Suprapubic skin (tissue), 4 donors: ENCODE measurements at places on chromosomes 2 and 18. TPM values are rescaled to one million over a fixed set of nuclear protein-coding genes. Genes with fewer than 3 reads are reported as not detected.

DNA sequence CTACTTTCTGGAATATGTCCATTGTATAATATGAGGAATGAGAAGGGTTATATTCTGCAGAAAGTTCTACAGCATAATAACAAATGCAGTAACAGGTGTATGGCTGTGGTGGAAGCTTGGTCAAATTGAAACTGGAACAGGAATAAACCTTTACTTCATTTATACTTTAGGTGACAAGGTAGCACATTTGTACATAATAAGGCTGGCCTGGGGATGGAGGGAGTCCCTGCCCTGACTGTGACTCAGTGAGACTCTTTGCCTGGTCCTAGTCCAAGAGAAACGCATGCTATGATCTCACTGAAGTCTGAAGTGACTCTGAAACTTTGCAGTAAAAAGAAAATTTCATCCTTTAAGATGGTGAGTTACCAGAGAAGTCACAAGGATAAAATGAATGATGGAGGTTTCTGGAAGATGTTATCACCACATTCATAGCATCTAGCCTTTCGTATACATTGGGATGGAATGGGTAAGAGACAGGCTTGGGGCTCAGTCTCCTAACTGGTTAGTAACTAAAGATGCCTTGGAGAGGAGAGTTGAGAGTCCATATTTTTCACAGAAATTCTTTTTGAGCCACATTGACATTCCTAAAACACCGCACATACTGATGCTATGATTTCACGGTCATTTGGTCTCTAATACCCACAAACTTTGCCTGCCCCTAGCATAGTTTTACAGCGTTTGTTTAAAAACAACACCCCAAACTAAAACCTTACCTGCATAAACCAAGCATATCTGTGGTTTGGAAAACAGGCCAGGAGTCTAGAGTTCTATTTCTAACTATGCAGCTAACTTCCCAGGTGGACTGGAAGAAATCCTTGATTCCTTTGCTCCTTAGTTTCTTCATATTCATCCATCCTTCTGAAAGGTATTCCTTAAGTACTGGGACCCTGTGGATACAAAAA is 42.4 kb upstream of the NABP1 start:
- no peak overlapping the region for H3K4me3 ChIP-seq
- no peaks in the 10 kb centered on the region for H3K27me3 ChIP-seq
- DNase-seq: no peak
- H3K27ac ChIP-seq: no peak overlapping the region
- no peaks in the 10 kb centered on the region for H3K36me3 ChIP-seq

DNA sequence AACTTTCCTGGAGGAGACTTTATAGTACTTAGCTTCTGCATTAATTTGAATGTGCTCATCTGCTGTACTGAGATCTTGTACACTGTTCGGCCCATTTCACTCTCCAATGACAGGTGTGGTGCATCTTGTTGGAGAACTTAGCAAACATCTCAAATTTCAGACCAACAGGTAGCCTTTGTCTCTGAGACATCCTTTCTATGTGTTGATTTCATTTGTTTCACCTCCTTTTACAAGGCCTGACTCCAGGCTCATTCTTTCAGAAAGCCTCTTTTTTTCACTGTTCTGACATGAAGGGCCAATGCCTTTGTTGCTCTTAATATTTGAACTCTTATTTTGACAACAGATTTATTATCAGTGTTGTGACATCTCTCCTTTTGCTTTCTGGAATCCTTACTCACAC is 271.8 kb upstream of the FANCL start:
- H3K4me3 ChIP-seq: no peak overlapping the region
- H3K27ac ChIP-seq: no peak overlapping the region
- DNase-seq: no peak
- H3K27me3 ChIP-seq: no peaks in the 10 kb centered on the region
- no peaks in the 10 kb centered on the region for H3K4me1 ChIP-seq

DNA sequence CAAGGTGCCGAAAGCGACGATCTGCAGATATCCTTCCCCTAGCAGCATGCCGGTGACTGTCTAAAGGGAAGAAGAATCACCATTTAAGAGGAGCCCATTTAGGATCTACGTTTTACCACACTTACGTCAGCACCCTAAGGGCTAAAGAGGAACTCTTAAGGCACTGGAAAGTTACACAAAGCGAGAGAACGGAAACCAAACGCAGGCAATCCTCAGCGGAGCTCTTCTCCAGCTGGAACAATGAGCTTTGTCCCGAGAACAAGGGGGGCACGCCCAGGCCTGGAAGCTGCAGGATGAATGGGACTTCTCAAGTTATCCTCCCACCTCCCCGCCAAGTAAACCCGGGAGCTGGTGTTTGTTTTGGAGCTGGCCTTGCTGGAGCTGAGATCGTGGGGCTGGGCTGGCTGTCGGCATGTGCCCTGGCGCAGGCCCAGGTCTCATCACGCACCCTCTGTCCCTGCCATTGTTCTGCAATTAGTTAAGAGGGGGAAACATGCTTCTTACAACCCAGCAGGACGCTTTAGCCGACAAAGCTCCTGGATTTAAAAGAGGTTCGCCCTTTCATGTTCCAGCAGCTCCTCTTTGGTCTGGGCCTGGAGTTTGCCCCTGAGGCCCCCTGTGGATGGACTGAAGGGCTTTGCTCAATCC is 36.4 kb downstream of the PXDN start:
- H3K36me3 ChIP-seq: no peaks in the 10 kb centered on the region
- peak overlapping the region; percentile 81 for H3K27ac ChIP-seq
- DNase-seq: no peak
- H3K4me3 ChIP-seq: no peak overlapping the region
- H3K27me3 ChIP-seq: no peaks in the 10 kb centered on the region

- H3K27me3 ChIP-seq: no peaks in the 10 kb centered on the region
- no peak overlapping the region for H3K27ac ChIP-seq
- no peak for DNase-seq
- H3K4me1 ChIP-seq: peaks cover 3% of the 10 kb centered on the region
Observed at GRCh38 chr2:54768772-54769428, 45.4 kb downstream of the EML6 start.

DNA sequence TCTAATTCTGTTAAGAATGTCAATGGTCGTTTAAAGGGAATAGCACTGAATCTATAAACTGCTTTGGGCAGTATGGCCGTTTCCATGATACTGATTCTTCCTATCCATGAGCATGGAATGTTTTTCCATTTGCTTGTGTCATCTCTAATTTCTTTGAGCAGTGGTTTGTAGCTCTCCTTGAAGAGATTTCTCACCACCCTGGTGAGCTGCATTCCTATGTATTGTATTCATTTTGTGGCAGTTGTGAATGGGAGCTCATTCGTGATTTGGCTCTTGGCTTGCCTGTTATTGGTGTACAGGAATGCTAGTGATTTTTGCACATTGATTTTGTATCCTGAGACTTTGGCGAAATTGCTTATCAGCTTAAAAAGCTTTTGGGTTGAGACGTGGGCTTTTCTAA is 38.3 kb upstream of the WDR75 start:
- H3K4me1 ChIP-seq: peaks cover 4% of the 10 kb centered on the region
- no peak for DNase-seq
- no peak overlapping the region for H3K27ac ChIP-seq
- H3K36me3 ChIP-seq: no peaks in the 10 kb centered on the region

GRCh38 chr2:145206496-145207281 is 686.8 kb upstream of the ZEB2 start:
- H3K36me3 ChIP-seq: no peaks in the 10 kb centered on the region
- no peak overlapping the region for H3K4me3 ChIP-seq
- no peaks in the 10 kb centered on the region for H3K27me3 ChIP-seq
- no peak overlapping the region for H3K27ac ChIP-seq
- DNase-seq: no peak

DNA sequence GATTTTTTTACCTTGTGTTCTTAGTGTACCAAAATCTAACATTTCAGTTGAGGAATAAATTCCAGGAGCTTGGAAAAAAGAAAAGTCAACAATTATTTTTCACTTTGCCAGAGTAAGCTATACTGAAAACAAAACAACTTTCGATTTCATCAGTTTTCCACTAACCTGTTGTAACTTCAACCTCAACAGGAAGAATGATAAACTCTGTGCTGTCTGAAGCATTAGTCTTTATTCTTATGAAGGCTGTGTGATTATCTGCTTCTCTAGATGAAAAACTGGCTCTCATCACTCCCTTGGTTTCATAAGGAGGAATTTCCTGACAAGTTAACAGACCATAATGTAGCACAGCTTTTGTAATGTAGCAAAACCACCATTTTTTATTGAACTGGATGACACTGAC is 121.2 kb downstream of the ZAP70 start:
- no peaks in the 10 kb centered on the region for H3K4me1 ChIP-seq
- no peaks in the 10 kb centered on the region for H3K27me3 ChIP-seq
- H3K27ac ChIP-seq: no peak overlapping the region
- DNase-seq: no peak
- H3K4me3 ChIP-seq: no peak overlapping the region

DNA sequence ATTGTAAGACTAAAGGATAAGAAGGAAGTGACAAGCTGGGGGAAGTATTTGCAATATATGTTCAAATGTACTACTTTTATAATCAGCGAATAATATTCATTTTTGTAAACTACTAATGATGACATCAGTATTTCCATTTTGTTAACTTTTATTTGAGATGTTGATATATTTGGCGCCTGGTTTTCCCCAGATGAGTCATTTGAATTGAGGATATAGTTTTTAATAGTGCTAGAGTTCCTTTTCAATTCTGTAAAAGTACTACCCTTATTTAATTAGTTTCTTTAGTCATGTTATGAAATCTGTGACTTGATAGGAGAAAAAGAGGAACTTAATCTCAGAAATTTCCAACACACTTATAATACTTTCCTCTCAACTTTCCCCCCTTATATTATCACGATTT is 495.3 kb downstream of the IRS1 start:
- H3K27me3 ChIP-seq: no peaks in the 10 kb centered on the region
- no peak for DNase-seq
- no peaks in the 10 kb centered on the region for H3K36me3 ChIP-seq
- no peaks in the 10 kb centered on the region for H3K4me1 ChIP-seq
- H3K4me3 ChIP-seq: no peak overlapping the region

DNA sequence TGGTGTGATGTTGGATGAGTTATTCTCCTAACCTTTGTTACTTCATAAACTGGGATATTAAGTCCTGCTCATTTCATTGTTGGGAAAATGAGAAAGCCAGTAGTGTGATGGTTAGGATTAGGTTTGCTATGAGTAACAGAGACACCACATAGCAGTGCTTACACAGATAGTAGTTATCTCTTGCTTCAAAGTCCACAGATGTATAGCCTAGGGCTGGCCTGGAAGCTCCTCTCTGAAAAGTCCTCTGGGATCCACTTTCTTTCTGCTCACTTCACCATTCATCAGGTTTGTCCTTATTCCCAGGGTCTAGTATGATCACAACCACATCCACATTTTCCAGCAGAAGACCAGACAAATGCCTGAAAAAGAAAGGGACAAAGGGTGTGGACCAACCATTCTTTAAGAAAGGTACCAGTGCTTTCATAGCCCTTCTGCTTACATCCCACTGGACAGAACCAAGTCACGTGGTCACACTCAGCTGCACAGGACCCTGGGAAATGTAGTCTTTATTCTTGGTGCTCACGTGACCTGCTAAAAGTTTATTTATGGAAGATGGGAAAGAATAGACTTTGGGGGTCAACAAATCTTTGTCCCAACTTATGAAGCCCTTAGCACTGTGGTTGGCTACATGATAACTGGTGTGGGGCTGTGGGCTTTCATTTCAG is 108.9 kb downstream of the INSIG2 start:
- H3K27me3 ChIP-seq: no peaks in the 10 kb centered on the region
- no peak for DNase-seq
- no peaks in the 10 kb centered on the region for H3K36me3 ChIP-seq
- H3K4me3 ChIP-seq: no peak overlapping the region
- H3K27ac ChIP-seq: no peak overlapping the region

- H3K27me3 ChIP-seq: peaks cover 3% of the 10 kb centered on the region
- no peak overlapping the region for H3K27ac ChIP-seq
- H3K4me1 ChIP-seq: no peaks in the 10 kb centered on the region
Observed at GRCh38 chr2:19623488-19623887, 265.1 kb upstream of the OSR1 start.

DNA sequence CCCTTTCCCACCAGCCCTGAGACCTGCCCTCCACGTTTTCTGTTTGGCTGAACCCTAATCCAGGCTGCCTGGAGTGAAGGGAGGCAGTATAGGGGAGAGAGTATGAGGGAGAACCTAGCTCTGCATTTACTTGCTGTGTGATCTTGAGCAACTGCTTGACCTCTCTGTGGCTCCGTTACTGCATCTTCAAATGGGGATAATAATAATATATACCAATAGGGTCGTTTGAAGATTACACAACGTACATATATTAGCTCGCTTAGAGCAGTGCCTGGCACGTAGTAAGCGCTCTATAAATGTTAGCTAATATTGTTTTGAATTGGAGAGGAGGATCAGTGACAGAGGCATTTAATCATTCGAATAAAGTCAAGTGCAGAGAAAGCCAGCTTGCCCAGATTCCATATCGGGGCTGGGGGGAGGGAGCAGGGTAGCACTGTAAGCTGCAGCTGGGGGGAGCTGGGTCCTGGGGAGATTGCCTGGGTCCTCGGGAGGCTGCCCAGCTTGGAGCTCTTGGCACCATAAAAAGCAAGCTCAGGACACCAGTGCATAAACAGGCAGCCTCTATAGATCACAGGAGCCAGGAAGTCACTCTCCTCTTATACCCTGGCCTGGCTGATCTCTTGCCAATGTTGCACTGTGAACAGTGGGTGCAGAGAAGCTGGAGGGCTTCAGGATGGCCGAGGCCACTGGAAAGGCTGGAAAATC is 19.1 kb downstream of the KCNK3 start:
- no peak overlapping the region for H3K4me3 ChIP-seq
- no peaks in the 10 kb centered on the region for H3K36me3 ChIP-seq
- H3K27ac ChIP-seq: no peak overlapping the region
- DNase-seq: no peak
- H3K4me1 ChIP-seq: no peaks in the 10 kb centered on the region

- H3K27me3 ChIP-seq: no peaks in the 10 kb centered on the region
- DNase-seq: no peak
- H3K27ac ChIP-seq: no peak overlapping the region
- no peak overlapping the region for H3K4me3 ChIP-seq
Observed at GRCh38 chr2:20737505-20737904, 70.6 kb downstream of the GDF7 start.

- H3K27ac ChIP-seq: no peak overlapping the region
- peaks cover 7% of the 10 kb centered on the region for H3K4me1 ChIP-seq
- no peaks in the 10 kb centered on the region for H3K36me3 ChIP-seq
- no peaks in the 10 kb centered on the region for H3K27me3 ChIP-seq
- DNase-seq: no peak
- H3K4me3 ChIP-seq: no peak overlapping the region
Observed at GRCh38 chr2:202108345-202108744, 35.3 kb downstream of the KIAA2012 start.

Gene ABCG5
- not detected for total RNA-seq

Gene SKA1
- 2.9 TPM for total RNA-seq

Gene SP140
- 2.5 TPM for total RNA-seq

Gene LRRC30
- not detected for total RNA-seq

Gene PECR
- 12.6 TPM for total RNA-seq

Gene COL4A4
- 0.23 TPM for total RNA-seq

Gene SCN9A
- 1.1 TPM for total RNA-seq

Gene UGT1A5
- total RNA-seq: 3.2 TPM

Gene CPO
- total RNA-seq: not detected

Gene DCAF17
- 12.1 TPM for total RNA-seq

Gene ACTG2
- total RNA-seq: 9.4 TPM

Gene NEU2
- 6.2 TPM for total RNA-seq
